ENCODE measurements at places on chromosomes 7 and 10.

DNA sequence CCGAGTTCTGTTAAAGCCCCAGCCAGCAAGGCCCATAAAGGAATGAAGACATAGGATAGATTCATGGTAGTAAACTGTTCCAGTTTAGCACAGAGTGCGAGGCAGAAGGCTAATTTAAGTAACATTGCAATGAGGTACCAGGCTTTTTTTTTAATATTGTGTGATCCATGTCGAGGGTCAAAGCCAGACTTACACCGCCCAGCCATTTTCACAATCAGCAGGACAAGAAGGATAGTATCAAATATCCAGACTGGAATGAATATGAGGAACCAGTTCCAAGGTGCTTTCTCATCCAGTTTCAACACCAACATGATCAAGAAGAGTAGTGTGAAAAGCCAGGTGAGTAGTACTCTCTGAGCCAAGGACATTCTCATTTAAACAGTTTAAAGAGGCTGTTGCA lies 4.2 kb downstream of the TMEM60 start:
- DNase-seq: no peak

DNA sequence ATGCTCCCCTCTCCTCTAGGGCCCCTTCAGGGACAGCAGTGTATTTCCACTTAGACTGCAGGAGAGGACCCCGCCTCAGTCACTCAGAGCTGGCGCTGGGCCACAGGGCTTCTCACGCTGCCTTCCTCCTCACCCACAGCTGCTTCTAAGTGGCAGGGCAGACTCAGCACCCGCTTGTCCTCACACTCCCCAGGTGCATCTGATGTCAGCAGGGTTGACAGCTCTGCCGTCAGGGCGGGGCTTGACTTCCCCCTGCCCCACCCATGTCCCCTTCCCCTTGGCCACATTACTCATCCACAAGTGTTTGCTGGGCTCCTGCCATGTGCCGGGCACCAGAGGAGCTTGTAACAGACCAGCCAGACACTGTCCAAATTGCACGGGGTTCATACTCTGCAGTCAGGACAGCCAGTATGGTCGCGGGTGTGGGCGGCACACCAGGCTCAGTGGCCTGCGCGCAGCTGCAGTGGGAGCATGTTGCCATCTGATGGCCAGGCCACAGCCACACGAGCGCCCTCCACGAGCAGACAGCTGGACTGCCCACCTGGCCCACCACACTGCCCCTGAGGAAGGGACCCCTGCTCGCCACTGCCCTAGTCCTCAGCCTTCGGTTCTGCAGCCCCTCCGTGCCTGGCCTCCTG lies 29.3 kb upstream of the TTYH3 start:
- no peak for DNase-seq

- DNase-seq: no peak
Observed at GRCh38 chr7:158620839-158621441, 33.3 kb upstream of the PTPRN2 start.

GRCh38 chr10:129440247-129440646 lies 26.8 kb upstream of the MGMT start:
- DNase-seq: no peak

DNA sequence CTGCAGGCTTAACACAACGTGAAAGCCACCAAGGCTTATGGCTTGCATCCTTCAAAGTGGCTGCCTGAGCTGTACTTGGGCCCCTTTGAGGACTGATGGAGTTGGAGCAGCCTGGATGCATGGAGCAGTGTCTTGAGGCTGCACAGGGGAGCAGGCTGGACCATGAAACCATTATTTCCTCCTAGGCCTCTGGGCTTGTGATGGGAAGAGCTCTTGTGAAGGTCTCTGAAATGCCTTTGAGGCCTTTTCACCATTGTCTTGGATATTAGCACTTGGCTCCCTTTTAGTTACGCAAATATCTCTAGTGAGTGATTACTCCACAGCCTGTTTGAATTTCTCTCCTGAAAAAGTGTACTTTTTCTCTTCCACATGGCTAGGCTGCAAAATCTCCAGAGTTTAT lies 201.2 kb upstream of the NPY start:
- DNase-seq: no peak

GRCh38 chr10:62113680-62114079 lies 155.0 kb downstream of the RTKN2 start:
- no peak for DNase-seq

GRCh38 chr7:46811529-46811928 lies 770.4 kb downstream of the TNS3 start:
- no peak for DNase-seq

GRCh38 chr10:21500578-21500910 lies 24.9 kb downstream of the SKIDA1 start:
- no peak for DNase-seq

DNA sequence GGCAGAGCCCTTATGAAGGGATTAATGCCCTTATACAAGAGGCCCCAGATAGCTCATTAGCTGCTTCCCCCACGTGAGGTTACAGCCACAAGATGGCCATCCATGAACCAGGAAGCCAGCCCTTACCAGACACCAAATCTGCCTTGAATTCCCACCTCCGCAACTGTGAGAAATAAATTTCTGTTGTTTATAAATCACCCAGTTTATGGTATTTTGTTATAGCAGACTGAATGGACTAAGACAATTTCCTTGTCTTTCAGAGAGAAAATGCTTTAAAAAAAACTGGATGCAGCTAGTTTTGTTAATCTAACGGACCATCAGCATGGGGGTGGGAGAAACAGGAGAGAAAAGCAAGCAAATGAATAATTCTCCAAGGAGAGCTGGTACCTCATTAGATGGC lies 36.5 kb downstream of the CBX3 start:
- no peak for DNase-seq

DNA sequence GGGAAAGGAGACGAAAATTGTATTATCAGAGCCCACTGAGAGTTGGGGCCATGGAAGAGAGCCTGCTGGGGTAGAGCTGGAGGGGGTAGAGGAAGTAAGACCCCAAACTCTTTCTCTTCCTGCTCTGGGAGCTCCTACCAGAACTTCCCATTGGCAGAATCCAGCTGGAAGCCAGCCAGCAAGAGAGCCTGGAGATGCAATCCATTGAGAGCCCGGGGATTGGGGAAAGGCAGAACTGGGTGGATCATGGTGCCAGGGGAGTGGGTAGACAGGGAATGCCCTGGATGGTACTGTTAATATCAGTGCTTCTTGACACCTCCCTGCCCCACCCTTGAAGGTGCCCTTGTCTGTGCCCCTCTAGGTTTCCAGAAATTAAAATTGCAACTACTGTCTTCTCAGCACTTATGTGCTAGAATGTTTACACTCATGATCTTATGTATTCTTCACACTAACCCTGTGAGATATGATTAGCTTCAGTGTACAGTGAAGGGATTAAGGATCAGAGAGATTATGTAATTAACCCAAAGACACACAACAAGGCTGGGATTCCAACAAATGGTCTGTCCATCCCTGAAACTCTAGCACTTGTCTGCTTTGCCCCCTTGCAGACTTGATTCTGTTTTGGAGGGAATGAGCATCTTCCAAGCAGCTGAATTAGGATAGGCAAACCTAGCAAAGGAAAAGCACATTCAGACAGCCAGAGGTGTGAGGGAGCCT lies 154.1 kb downstream of the C10orf105 start:
- DNase-seq: no peak

DNA sequence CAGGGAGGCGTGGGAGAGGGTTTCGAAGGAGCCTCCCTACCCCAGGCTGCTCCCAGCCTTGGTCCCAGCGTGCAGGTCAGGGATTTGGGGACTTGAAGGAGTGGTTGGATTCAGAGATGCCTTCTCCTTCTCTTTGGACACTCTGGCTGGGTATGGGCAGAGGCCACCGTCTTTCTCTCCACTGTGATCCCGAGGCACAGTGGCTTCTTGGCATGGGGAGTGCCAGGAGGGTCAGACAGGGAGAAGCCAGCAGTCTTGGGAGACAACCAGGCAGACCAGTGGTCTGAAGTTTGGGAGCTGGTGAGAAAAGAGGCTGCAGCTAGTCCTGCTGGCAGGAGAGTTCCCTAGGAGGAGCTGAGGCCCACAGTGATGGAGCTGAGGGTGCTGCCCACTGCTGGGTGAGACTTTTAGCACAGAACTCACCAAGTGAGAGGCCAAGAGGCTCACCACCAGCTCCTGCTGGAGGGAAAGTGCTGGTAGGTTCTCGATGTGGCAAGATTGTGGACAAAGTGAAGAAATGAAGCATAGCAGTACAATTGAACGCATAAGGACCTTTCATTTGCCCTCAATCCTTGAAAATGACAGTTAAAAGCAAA lies 35.2 kb upstream of the WDFY4 start:
- no peak for DNase-seq

- DNase-seq: peak; percentile 35
Observed at GRCh38 chr7:22001345-22002004, 55.8 kb upstream of the CDCA7L start.

DNA sequence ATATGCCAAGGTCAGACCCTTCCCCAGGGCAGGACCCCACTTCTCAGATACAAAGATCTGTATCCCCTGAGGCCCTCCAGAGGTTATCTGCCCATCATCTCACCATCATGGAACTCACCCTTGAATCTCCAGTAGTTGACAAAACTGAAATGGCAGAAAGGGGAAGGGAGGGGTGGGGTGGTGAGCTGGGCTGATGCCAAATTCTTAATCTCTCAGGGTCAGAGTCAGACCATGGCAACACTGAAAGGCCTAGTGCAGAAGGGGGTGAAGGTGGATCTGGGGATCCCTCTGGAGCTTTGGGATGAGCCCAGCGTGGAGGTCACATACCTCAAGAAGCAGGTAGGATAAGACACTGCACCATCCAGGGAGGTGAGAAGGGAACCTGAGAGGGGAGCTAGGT lies 3.1 kb downstream of the CNPY4 start:
- DNase-seq: no peak

- DNase-seq: no peak
Observed at GRCh38 chr10:114908896-114909295, 29.1 kb upstream of the TRUB1 start.

DNA sequence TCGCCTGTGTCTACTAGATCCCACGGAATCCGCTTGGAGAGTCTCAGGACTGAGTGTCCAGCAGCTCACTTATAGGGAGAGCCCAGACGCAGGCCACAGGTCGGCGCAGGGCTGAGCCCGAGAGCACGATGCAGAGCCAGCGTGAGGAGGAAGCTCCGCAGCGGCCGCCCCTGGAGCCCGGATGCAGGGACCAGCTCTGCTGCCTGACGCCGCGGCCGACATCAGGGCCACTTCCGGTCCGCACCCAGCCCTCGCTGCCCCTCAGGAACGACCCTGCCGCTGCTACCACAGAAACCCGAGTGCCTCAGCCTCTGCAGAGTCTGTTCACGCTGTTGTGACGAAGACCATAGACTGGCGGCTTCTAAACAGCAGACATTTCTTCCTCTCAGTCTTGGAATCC lies 275.8 kb upstream of the PPP2R2D start:
- DNase-seq: no peak

DNA sequence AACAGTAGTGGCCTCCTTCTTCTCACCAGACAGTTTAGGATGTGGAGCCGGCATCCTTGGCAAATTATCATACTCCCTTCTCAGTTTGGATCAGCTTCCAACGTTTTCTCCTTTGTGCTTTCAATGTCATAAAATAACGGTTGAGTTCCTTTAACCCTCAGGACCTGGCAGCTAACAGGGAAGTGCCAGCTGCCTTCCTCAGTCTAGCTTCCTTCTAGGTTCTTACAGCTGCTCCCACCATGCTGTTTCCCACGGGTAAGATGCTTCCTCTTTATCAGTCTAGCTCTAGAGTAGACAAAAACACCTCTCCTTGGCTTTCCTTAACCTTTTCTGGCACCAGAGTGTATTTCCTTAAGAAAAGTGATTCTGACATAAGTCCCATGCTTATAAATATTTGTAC lies 33.2 kb downstream of the BLVRA start:
- no peak for DNase-seq

- no peak for DNase-seq
Observed at GRCh38 chr10:129958629-129959543, 5.2 kb downstream of the EBF3 start.

DNA sequence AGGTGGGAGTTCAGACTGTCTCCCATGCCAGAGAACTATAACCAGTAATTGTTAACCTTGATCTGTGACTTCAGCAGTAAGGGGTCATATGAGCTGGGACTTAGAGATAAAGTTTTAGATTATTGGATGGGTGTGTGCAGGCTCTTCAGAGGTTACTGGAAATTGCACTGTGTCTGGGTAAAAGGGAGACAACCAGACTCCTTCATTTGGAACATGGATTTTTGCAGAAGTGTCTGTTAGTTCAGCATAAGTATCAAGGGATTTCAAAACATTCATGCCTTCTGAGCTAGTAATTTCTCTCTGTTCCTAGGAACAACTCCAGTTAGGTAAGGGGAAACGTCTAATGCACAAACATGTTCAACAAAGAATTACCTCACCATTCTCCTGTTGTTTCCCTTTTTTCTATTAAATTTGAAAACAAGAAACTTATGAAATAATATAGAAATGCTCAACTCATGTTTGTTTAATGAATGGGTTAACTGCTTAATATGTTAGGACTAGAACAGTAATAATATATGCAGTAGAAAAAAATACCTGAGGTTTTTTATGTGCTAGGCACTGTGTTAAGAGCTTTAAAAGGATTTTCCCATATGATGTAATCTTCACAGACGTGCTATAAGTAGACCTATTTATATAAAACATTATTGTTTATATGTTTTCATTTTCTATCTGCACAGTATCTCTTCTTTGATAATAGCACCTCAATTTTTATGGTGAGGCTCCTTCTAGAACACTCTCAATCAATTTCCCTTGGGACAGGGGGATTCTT lies 233.0 kb downstream of the CACNA2D1 start:
- DNase-seq: no peak

- no peak for DNase-seq
Observed at GRCh38 chr10:126838316-126838715, 66.9 kb upstream of the DOCK1 start.

DNA sequence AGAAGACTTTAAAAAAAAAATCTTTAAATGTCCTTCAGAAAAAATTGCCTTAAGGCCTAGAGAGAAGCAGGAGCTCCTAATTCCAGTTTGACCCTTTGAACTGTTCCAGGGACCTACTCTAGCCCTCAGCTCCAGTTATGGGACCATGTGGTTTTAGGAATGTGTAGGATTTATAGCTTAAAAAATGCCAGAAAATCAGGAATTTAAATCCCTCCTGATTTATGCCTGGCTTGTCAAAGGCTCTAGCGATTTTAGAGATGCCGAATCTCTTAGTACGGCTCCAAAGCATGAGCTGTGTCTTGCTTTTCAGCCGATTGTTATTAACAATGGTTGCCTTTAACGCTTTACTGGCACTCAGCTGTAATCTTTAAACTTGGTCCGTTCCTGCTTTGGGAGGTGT lies 130.6 kb upstream of the NPVF start:
- no peak for DNase-seq

- DNase-seq: no peak
Observed at GRCh38 chr10:6382081-6382480, 179.3 kb downstream of the PFKFB3 start.

DNA sequence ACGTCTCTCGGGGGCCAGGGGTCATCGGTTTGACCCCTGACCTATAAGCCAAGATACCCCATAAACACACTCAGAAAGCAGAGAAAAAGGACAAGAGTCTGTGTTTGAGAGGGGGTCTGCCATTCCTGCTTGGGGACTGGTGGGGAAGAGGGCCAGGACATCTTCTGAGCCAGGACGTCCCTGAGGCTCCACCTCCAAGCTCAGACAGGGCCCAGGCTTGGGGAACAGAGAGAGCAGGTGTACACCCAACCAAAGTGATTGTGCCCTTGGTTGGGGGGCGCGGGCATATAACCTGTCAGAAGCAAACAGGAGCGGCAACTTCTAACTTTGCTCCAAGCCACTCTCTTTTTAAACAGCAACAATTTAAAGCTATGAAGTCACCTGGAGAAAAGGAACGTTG lies 33.9 kb upstream of the PPIF start:
- no peak for DNase-seq

- no peak for DNase-seq
Observed at GRCh38 chr7:30698481-30698880, 16.2 kb upstream of the CRHR2 start.

- no peak for DNase-seq
Observed at GRCh38 chr7:327233-327931, 37.4 kb downstream of the FOXL3 start.

All from GM12891 (cell line).